ENCODE measurements at places on chromosomes 3 and 15.

- no peaks in the 10 kb centered on the region for H3K36me3 ChIP-seq
- no peaks in the 10 kb centered on the region for H3K4me1 ChIP-seq
- no peak overlapping the region for H3K4me3 ChIP-seq
- no peak for DNase-seq
- H3K27ac ChIP-seq = no peak overlapping the region
Observed at GRCh38 chr3:20564966-20565365, 379.0 kb upstream of the SGO1 start.

DNA sequence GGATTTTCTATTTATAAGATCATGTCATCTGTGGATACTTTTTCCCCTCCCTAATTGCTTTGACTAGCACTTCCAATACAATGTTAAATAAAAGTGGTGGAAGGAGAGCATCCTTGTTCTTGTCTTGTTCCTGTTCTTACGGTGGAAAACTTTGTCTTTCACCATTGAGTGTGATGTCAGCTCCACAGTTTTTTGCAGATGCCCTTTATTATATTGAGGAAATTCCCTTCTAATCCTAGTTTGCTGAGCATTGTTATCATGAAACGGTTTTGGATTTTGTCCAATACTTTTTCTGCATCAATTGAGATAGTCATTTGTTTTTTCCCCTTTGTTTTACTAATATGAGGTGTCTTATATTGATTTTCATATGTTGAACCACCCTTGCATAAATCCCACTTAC is 19.9 kb upstream of the IL20RB start:
- H3K27ac ChIP-seq = no peak overlapping the region
- H3K4me3 ChIP-seq = no peak overlapping the region
- peaks cover 45% of the 10 kb centered on the region for H3K36me3 ChIP-seq
- H3K27me3 ChIP-seq = no peaks in the 10 kb centered on the region

DNA sequence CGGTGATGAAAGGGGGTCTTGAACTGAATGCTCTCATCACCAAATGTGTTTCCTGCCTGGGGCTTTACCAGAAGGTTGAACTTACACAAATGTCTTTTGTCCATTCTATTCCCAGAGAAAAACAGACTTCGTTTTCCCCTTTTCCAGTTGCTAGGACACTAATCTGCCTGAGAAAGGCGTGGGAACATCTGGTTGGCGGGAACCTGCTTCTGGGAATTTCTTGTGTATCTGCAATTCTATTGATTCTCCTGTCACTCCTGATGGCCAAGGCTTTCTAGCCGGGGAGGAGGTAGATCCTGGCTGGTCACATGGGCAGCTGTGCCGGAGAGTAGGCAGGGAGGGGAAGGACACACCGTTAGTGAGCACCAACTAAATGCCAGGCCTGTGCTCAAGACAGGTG is 31.1 kb upstream of the CCDC174 start:
- peaks cover 8% of the 10 kb centered on the region for H3K27me3 ChIP-seq
- no peak overlapping the region for H3K27ac ChIP-seq
- no peaks in the 10 kb centered on the region for H3K36me3 ChIP-seq
- no peak for DNase-seq
- no peaks in the 10 kb centered on the region for H3K4me1 ChIP-seq
- no peak overlapping the region for H3K4me3 ChIP-seq

- DNase-seq = no peak
- H3K27ac ChIP-seq = no peak overlapping the region
Observed at GRCh38 chr3:23421811-23422516, 218.8 kb downstream of the UBE2E2 start.

DNA sequence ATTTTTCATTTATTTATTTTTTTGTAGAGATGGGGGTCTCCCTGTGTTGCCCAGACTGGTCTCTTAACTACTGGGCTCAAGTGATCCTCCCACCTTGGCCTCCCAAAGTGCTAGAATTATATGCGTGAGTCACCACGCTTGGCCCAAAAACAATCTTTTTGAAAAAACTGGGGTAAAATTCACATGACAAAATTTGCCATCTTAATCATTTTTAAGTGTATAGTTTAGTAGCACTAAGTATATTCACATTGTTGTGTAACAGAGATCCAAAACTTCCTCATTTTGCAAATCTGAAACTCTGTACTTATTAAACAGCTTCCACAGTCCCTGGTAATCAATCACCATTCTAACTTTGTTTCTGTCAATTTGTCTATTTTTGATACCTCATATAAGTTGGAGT is 5.2 kb downstream of the SNX1 start:
- H3K4me1 ChIP-seq = peaks cover 51% of the 10 kb centered on the region
- H3K36me3 ChIP-seq = peaks cover 6% of the 10 kb centered on the region
- H3K4me3 ChIP-seq = no peak overlapping the region
- no peak overlapping the region for H3K27ac ChIP-seq
- DNase-seq = no peak

All from activated CD8-positive, alpha-beta T cell treated with anti-CD3 and anti-CD28 coated beads for 36 hours (primary cell).